ENCODE measurements at places on chromosomes 4 and X. TPM values are rescaled to one million over a fixed set of nuclear protein-coding genes. Genes with fewer than 3 reads are reported as not detected.

GRCh38 chr4:48904541-48905142, 1.9 kb downstream of the OCIAD2 start:
- DNase-seq: no peak

The EREG gene
- not detected for total RNA-seq

- DNase-seq: no peak
Measured at GRCh38 chr4:39469429-39470077, 10.7 kb downstream of the LIAS start.

- peak; percentile 4 for DNase-seq
Measured at GRCh38 chr4:153950100-153950979, 161.5 kb upstream of the SFRP2 start.

The HPSE gene
- total RNA-seq: 23.1 TPM

GRCh38 chr4:113738251-113738650, 23.3 kb downstream of the CAMK2D start:
- no peak for DNase-seq

DNA sequence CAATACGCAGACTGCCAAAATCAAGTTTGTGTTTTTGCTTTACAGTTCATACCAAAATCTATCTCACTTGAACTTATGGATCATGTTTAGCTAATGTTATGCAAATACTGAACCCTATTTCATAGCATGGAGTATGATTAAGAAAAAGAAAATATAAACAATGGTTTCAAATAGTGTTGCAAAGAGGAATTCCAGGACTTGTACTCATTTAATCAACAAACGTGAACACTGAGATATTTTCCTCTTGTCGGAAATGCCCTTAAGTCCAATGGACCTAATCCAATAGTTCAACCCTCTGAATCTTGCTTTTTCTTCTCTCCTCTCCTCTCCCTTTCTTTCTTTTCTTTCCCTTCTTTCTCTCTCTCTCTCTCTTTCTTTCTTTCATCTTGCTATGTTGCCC, 30.8 kb downstream of the RASL11B start:
- no peak for DNase-seq

- no peak for DNase-seq
Measured at GRCh38 chrX:154458954-154459778, 1.1 kb downstream of the PLXNA3 start.

DNA sequence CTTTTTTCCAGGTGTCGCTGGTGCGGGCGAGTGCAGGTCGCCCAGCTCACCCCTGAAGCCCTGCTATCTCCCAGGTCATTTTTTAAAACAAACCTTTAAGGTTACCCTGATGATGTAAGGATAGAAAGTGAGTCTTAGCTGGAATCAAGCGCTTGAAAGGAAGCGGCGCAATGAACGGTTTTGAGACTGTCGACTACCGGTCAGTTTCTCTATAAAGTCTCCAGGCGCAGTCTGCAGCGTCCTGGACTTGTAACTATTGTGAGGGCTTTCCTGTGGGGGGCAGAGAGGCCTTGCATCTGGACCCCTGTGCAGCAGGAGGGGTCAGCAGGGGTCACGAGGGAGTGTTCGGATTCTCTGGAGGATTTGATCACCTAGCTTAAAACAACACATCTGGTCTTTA, 1.6 kb downstream of the KIT start:
- no peak for DNase-seq

DNA sequence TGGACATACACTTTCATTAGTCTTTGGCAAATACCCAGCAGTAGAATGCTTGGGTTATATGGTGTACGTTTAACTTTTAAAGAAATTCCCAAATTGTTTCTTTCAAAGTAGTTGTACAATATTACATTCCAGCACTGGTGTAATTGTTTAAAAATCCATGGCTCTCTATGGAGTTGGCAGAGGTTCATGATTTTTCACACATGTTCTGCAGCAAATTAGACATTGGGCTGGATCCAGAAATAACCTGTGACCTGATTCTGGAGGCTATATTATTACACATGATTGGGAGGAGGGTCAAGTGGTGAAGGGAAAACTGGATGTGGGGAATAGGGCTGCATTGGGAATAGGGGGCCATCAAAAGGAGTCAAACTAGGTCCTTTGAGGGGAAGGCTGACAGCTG, 41.9 kb downstream of the MAMLD1 start:
- DNase-seq: no peak

The KDR gene
- total RNA-seq: not detected

- no peak for DNase-seq
Measured at GRCh38 chr4:118760493-118760892, 75.3 kb downstream of the METTL14 start.

The SEPSECS gene
- 15.3 TPM for total RNA-seq

- no peak for DNase-seq
Measured at GRCh38 chrX:139298437-139298836, 232.1 kb upstream of the F9 start.

- DNase-seq: no peak
Measured at GRCh38 chrX:97200454-97200853, 316.7 kb downstream of the RPA4 start.

- no peak for DNase-seq
Measured at GRCh38 chr4:122119739-122120138, 32.4 kb upstream of the BLTP1 start.

The EVC2 gene
- 0.32 TPM for total RNA-seq

DNA sequence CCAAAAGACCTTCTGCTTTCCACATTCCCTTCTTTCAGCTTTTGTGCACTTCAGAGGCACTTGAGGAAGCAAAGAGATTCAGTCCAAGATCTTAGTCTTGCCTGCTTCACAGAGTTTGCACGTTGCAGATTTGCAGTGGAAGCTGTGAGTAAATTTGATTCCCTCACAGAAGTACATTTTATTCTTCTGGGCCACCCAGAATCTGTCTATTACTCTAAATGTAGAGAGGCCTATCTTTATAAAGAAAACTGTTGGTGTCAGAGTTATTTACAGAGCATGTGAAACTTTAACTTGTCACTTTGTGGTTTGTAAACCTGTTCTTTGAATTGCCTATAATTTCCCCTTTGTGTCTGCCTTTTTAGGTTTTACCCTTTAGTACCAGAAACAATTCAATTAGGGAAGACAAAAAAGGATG, 15.5 kb downstream of the SPRY1 start:
- DNase-seq: no peak

The LGI2 gene
- not detected for total RNA-seq

The PPP1R2C gene
- not detected for total RNA-seq

The RBM47 gene
- total RNA-seq: 20.3 TPM

The MAGEA10 gene
- not detected for total RNA-seq

The PRPS2 gene
- total RNA-seq: 115 TPM

- no peak for DNase-seq
Measured at GRCh38 chr4:110663738-110664444, 41.0 kb upstream of the PITX2 start.

The SATL1 gene
- total RNA-seq: not detected

- no peak for DNase-seq
Measured at GRCh38 chrX:96176921-96177320, 507.7 kb upstream of the DIAPH2 start.

DNA sequence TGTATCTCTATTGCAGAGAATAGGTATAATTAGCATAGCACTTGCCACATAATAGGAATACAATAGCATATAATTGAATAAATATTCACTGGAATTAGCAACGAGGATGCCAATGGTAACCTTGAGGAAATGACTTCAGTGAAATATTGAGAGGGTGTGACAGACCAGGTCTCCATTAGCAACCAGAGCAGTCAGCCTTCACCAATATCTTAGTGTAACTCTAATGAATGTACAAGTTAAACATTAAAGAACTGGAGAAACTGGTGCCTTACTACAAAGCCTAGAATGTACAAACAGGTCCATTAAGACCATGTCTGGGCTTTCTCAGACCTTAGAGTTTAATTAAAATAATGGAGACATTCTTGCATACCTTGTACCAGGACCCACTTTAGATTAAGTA, 143.0 kb downstream of the MAGEB17 start:
- DNase-seq: no peak

DNA sequence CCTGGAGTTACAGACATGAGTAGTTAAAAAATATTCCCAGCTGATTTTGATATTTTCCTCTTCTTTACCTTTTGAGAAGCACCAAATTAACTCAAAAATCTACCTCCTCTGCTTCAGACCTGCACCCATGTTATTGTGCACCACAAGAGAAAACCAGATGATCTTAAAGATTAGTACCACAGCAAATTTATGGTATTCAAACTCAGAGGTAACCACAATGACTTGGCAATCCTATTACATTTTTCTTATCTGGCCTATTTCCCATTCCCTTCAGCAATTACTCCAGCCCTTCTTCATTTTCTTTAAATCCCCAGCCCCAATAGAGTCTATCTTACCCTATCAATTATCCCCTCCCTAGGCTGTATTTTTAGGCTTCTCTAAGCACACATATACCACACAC, 535.1 kb downstream of the FAT4 start:
- DNase-seq: no peak

GRCh38 chr4:108107729-108108382, 60.9 kb downstream of the LEF1 start:
- peak; percentile 64 for DNase-seq

- no peak for DNase-seq
Measured at GRCh38 chr4:77758804-77759203, 60.4 kb downstream of the CNOT6L start.

DNA sequence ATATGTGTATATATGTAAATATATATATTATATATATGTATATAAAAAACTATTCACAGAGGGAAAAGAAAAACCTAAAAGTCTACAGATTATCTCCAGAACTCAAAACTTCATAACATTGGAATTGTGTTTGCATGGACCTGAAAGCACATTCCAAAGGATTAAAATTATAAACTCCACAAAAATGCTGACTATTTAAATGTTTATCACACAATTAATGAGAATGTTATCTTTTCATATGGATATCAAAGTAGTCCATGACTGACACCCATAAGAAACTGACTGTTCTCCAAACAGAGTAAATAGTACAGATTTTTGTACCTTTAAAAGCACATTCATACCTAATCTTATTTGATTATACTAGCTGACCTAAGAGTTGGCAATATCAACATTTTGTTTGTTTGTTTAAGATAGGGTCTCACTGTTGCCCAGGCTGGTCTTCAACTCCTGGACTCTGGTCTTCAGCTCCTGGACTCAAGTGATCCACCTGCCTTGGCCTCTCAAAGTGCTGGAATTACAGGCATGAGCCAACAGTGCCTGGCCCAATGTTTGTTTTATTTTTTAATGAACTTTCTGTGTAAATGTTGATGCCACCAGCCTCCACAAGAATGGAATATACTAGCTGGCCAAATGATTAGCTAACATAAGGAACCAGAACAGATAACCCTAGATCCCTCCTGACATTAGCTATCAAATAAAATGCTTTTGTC, 50.0 kb downstream of the SLC39A8 start:
- DNase-seq: no peak

GRCh38 chr4:112361181-112361791, 64.1 kb downstream of the ALPK1 start:
- DNase-seq: no peak

GRCh38 chr4:141307241-141307689, 86.6 kb downstream of the ZNF330 start:
- DNase-seq: peak; percentile 49

DNA sequence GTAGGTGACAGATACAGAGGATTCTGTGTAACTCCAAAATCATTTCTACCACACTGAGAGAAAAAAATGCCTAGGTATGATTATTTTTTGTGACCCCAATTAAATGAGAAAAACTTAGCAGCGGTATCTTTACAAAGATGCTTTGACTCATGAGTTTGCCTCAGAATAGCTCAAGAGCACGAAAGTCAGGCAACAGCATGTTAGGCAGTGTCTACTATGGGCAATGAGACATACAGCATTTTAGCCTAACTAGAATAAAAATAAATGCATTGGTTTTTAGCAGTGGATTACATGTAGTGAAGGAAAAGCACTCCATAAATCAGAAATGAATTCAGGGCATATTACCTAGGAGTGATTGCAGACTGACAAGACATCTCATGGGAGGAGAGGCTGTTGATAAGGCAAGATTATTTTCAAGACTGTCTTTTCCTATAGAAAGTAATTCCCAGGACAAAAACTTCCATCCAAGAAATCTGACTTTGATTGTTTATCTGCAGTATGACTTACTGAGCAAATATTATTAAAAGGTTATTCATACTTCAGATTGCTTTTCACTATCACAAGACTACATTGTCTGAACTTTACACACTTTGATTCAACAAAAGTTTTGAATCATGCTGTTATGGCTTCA, 3.6 kb downstream of the ANXA10 start:
- DNase-seq: no peak

The GPRIN3 gene
- total RNA-seq: 37.1 TPM

DNA sequence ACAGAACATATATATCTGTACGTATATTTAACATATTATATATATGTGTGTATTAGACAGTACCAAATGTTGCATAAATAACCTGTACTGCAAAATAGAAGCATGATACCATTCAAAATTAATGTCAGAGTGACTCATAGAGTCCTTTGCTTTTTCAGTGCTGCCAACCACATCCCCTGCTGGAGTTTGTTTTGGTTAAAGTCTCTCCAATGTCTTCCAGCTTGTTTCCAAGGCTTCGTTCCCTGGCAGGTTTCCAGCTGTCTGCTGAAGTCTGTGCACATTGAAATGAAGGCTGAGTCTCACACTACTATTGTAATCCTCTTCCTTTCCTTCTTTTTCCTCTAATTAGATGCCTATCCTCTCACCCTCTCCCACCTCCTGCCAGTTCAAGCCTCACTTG, 14.9 kb downstream of the NRK start:
- no peak for DNase-seq

The RBM41 gene
- 15.5 TPM for total RNA-seq

The RAP2C gene
- total RNA-seq: 37.6 TPM

Measured in activated T-helper 1 cell treated with anti-CD3 and anti-CD28 coated beads, Interleukin-12 subunit alpha, Interleukin-12 subunit beta, Interleukin-2, Interleukin-4 antibody, amounts not matched to agents 30 ng/mL and 10 ng/mL and 1 ng/mL, durations not matched to agents 14 hours and 24 hours and 36 hours (primary cell).